ENCODE measurements at places on chromosomes 3 and 15.

- DNase-seq, result no peak
Observed at GRCh38 chr15:33586786-33587697, 276.3 kb downstream of the RYR3 start.

DNA sequence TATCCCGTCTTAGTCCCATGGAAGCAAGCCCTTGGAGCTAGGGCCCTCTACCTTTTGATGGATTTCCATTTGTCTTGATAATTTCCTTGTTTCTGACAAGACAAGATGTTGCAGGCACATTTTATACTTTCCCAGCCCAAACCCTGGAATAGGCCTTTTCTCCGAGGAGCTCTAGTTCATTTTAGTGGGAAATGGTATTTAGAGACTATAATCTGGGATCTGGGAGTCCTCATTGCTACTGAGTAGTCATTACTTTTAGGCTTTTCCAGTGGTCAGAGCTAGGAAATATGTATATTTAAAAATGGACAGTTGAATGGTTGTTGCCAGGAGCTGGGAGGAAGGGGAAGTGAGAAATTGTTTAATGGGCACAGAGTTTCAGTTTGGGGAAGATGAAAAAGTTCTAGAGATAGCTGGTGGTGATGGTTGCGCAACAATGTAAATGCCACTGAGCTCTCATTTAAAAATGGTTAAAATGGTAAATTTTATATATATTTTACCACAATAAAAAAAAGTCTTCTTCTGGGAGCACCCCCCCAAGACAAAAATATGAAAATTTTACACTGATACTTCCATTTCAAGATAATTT, 31.6 kb downstream of the MLH1 start:
- DNase-seq, result no peak

GRCh38 chr3:79392479-79392878, 375.3 kb downstream of the ROBO1 start:
- no peak for DNase-seq

DNA sequence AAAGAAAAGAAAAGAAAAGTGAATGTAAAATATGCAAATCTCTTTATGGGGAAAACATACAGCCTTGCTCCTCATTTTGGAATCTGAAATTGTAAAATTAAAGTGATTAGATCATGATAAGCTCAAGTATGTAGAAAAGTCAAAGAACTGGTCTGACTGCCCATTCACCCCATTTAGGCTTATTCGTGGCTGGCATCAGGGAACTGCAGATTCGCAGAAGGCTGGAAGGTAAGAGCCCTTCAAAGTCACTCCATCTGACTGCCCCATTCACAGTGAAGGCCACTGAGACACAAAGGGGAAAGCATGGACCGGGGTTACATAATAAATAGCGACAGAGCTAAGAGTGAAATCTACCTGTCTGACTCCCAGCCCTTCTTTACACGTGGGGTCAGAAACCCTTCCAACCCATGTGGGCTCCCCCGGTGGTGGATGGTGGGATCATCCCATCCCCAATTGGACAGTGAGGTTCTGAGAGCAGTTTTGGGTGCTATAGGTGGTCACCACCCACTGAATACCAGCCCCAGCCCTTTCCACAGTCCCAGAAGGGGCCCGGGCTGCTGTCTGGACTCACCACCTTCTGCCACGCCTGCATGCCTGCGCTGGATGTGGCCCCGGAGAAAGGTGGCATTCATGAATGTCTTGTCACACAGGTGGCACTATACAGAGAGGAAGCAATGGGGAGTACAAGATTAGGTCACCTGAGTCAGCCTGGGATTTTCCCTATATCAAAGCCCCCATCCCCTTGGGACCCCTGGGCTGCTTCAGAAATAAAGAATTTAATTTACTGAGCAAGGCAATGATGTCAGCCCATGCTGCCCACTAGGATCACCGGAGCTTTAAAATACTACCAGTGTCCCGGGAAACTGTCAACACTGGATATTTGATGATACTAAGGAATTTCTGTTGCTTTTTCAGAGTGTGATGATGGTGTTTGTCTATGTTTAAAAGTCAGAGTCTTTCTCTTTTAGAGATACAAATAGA, 17.9 kb downstream of the DZIP1L start:
- DNase-seq, result no peak

DNA sequence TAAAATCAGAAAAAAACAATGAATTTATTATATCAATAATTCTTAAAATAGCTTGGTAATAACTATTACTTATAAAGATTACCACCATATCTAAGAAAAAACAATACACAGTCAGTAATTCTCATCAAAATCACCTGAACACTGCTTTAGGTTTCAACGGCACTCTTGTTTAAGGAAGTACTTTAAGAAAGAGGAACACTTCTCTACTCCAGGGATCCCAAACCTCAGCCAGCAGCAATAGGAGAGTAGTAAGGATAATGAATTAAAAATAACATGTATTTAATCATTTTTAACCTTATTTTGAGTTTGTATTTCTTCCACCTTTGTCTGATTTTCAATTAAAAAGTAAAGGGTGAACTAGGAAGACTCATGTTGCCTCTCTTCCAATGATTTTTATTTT, 494.0 kb upstream of the NR2F2 start:
- no peak for DNase-seq

- DNase-seq, result no peak
Observed at GRCh38 chr3:46860017-46860809, 3.0 kb downstream of the MYL3 start.

GRCh38 chr3:141346007-141346406, 22.3 kb upstream of the ZBTB38 start:
- no peak for DNase-seq

DNA sequence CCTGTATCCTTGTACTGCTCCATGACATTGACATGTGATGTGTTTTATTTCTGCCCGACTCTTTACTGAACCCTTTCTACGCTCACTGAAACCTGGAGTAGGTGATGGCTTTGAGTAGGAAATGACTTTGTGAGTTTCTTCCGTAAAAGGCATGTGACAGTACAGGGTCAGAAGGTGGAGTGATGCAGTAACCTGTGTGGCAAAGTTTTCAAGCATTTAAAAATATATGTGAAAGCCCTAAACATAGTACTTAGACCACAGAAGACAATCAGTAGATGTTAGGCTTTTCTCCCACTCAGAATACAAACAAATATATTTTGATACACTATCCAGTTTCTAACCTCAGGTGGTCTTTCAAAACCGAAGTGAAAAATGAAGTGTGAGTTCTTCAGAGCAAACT, 31.3 kb upstream of the SACM1L start:
- DNase-seq, result no peak

- no peak for DNase-seq
Observed at GRCh38 chr3:67362686-67363085, 291.7 kb downstream of the SUCLG2 start.

DNA sequence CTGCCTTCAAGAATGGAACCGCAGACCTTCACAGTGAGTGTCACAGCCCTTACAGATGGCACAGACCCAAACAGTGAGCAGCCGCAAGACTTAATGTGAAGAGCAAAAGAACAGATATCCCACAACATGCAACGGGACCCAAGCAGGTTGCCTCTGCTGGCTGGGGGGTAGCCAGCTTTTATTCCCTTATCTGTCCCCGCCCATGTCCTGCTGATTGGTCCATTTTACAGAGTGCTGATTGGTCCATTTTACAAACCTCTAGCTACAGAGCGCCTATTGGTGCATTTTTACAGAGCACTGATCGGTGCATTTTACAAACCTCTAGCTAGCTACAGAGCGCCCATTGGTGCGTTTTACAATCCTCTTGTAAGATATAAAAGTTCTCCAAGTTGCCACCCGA, 102.0 kb upstream of the IGF1R start:
- no peak for DNase-seq

DNA sequence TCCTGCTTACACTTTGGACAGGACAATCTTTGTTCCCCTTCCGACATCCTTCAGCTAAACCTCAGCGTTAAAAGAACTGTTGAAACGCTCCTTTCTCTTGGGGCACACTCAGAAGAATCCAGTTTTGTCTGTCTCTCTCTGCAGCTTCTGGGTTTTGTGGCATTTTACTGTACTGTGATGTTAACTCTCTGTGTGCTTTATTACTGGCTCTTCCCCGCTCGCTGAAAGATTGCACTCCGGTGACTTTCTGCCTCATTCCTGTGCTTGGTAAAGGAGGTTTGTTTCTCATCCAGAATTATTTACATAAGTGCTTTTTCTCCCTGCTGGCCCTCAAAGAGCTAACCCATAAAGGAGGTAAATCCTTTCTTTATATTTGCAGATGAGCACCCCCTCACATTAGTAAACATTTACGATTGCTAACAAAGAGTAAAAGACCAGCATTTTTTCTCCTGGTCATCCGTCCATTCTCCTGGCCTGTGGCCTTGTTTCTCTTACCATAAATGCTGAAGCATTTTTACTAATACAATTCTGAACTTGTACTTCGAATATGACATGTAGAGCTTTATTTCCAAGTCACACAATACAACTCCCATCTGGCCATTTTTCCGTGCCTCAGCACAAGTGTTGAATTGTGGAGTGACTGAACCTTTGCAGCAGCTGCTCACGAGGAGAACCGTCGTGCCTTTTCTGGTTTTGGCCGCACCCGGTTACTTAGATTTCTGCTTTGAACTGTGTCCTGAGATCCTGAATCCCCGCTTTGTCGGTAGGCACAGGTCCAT, 69.3 kb upstream of the RPL35A start:
- no peak for DNase-seq

DNA sequence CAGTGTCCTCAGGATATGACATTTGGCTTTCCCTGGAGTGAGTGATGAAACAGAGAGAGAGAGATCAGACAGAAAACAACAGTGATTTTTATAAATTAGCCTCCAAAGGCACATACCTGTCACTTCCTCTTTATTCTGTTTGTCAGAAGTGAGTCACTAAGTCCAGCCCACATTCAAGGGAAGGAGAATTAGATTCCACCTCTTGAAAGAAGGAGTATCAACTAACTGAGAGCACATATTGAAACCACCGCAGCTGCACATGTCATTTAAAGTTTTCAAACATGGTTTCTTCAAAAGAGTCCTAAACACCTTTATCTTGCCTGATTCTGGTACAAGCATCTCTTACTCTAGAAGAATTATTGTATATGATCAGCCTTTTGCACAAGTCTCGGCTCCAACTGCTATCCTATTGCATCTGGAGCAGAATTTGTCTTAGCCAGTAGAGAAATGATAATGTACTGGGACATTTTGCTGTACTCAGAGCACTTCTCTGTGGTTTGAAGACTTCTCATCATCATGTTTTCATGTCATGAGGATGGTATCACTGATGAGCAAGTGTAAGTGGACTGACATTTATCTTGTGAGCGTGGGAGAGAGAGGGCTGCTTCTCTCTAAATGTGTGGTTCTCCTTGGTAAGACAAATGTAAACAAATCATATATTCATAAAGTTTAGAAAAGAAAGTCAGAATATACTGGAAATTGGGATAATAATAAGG, 338.9 kb upstream of the CFAP20DC start:
- no peak for DNase-seq

DNA sequence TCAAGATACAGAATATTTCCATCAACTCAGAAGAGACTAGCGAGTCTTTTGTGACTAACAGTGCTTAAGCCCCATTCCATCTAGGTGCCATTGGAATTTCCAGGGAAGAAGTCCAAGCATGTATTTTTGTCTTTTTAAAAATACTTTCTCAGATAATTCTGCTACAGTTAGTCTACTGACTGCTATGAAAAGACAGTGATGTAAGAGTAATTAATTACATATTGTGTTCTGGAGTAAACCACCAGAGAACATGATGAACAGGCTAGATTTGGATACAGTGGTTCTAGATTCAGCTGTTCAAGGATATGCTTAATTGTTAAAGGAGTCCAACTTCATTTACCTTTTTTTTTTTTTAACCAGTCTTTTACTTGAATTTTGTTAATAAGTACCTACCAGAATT, 34.8 kb upstream of the PAK6 start:
- no peak for DNase-seq

- DNase-seq, result no peak
Observed at GRCh38 chr15:55283379-55284147, 6.0 kb downstream of the RAB27A start.

- DNase-seq, result no peak
Observed at GRCh38 chr3:168974617-168975403, 688.7 kb downstream of the MECOM start.

- no peak for DNase-seq
Observed at GRCh38 chr3:71998995-71999673, 214.2 kb upstream of the PROK2 start.

- DNase-seq, result no peak
Observed at GRCh38 chr3:131192701-131193100, 166.0 kb downstream of the NEK11 start.

DNA sequence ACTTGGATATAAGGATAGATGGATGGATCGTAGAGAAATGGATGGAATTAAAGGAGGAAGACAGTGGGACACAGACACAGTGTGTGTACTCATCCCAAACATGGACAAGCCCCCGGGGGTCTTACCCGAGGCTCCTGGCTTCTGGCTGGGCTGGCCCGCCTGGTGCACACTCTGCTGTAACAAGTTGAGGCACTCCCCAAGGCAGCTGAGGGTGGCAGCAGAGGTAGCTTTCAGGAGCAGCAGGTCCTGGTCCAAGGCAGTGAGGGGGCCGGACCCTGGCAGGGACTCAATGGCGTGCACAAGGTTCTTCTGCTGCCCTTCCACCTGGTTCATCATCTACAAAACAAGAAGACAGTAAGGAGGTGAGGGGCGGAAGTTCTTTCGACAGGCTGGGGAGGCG, 215.1 kb downstream of the STT3B start:
- no peak for DNase-seq

- DNase-seq, result no peak
Observed at GRCh38 chr15:71226536-71227455, 111.5 kb downstream of the THSD4 start.
